Stimulated activated CD8-positive, alpha-beta memory T cell treated with anti-CD3 and anti-CD28 coated beads, Interleukin-7, amount 100 ng/mL, for 1 hour (primary cell): ENCODE measurements at places on chromosomes 4 and X.

- DNase-seq, result no peak
Observed at GRCh38 chr4:3211866-3212265, 37.1 kb upstream of the MSANTD1 start.

DNA sequence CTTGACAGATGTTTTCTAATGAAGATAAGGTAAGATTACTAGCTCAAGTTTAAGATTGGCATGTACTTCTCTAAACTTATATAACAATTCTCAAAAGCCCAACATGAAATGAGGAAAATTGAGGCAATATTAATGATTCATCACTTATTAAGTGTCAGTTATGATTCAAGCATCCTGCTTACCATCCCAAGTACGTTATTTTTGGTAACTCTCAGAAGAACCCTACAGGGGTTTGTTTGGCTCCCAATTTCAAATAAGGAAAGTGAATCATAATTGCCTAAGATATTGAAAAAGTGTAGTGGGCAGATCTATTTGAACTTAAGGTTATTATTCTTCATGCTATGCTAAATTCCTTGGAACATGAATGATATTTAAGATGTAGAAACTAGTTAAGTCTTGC is 387.9 kb upstream of the TENM3 start:
- DNase-seq, result no peak

DNA sequence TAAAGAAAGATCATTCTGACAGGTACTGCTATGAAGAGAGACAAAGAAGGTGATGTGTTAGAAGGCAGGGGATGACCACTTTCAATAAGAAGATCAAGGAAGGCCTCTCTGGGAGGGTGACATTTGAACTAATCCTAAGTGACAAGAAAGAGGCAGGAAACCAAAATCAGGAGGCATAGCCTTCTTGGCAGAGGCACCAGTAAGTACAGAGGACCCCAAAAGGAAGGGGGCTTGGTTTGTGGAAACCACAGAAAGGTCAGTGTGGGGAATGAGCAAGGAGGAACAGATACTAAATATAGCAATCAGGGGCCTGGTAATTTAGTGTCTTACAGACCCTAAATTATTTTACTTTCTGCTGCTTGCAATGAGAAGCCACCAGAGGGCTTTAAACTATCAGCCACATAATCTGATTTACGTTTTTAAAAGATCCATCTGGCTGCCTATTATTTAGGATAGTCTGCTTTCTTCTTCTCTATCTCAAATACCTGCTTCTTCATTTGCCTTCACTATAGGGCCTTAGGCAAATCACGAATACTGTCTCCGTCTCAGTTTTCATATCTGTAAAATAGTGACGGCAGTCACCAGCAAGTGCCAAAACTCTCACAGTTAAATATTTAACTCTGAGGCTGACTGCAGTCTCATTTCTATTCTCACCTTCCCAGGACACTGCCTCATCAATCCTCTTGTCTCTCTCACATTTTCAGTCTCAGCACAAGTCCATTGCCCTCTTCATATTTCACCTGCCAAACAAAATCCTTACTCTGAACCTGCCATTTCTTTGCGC is 16.7 kb downstream of the NR3C2 start:
- DNase-seq, result no peak

DNA sequence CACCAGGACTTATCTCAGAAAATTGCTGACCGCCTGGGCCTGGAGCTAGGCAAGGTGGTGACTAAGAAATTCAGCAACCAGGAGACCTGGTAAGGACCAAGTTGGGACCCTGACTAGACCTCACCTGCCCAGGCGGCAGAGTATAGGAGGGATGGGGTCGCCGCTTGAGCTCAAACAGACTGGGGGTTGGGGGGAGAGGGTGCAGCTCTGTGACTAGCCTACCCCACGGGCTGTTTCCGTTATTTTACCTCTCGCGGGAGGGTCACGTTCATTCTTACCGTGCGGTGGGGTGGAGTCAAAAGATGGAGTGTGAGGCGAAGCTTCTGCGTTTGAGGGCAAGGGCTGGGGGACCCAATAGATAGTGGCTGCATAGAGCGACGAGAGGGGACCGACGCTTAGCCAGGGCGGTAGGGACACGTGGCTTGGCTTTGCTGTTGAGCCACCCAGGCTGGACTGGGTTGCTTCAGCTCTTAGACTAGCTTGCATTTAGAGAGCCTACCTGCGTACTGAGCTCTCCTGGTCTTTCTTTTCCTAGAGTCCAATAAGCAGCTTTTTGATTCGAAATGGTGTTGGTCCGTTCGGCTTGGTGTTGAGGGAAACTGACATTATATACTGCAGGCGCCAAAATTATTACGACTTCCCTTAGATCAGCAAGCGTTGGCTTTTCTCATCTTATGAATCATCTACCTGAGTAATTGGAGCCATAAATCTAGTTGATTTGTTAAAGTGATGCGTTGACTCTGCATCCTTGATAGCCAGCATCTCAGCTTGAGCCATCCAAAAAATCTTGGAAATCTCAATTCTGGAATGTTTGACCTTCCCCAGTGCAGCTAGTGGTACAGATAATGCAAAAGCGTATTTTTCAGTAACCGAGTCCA is 591 bp downstream of the PRPS1 start:
- peak; percentile 9 for DNase-seq

DNA sequence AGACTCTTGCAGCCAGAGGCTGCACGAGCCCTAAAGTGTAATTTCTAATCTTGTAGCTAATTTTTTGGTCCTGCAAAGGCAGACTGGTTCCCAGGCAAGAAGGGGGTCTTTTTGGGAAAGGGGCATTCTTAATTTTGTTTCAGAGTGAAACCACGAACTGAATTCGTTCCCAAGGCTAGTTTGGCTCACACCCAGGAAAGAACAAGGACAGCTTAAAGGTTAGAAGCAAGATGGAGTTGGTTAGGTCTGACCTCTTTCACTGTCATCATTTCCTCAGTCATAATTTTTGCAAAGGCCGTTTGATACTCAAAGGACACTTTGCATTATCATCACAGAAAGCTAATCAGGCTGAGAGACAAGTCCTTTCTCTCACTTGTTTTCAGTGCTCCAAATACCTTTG is 30.9 kb downstream of the XG start:
- DNase-seq, result no peak

DNA sequence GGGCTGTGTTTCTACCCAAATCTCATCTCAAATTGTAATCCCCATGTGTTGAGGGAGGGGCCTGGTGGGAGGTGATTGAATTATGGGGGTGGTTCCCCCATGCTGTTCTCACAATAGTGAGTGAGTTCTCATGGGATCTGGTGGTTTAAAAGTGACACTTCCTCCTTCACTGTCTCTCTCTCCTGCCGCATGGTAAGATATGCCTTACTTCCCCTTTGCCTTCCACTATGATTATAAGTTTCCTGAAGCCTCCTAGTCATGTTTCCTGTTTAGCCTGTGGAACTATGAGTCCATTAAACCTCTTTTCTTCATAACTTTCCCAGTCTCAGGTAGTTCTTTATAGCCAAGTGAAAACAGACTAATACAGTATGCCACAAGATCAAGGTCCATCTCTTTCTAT is 70.0 kb upstream of the MSX1 start:
- no peak for DNase-seq

- DNase-seq, result no peak
Observed at GRCh38 chrX:53084863-53085262, 2.7 kb downstream of the TSPYL2 start.

GRCh38 chrX:48474127-48474526 is 1.9 kb upstream of the FTSJ1 start:
- no peak for DNase-seq

GRCh38 chrX:4944767-4945166 is 1231.3 kb upstream of the PRKX start:
- no peak for DNase-seq

GRCh38 chrX:22310779-22311178 is 38.1 kb downstream of the CBLL2 start:
- no peak for DNase-seq

- no peak for DNase-seq
Observed at GRCh38 chr4:71691416-71692073, 92.3 kb downstream of the GC start.

GRCh38 chr4:78205591-78205990 is 148.5 kb downstream of the FRAS1 start:
- DNase-seq, result no peak

DNA sequence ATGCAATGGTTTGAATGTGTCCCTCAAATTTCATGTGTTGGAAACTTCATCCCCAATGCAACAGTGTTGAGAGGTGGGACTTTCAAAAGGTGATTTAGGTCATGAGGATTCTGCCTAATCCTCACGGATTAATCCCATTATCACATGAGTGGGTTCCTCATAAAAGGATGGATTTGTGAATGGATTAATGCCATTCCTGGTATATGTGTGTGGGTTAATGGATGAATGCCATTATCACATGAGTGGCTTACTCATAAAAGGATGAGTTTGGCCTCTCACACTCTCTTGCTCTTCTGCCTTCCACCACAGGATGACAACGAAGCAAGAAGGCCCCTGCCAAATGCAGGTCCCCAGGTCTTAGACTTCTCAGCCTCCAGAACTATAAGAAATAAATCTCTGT is 30.5 kb upstream of the NEUROG2 start:
- no peak for DNase-seq

DNA sequence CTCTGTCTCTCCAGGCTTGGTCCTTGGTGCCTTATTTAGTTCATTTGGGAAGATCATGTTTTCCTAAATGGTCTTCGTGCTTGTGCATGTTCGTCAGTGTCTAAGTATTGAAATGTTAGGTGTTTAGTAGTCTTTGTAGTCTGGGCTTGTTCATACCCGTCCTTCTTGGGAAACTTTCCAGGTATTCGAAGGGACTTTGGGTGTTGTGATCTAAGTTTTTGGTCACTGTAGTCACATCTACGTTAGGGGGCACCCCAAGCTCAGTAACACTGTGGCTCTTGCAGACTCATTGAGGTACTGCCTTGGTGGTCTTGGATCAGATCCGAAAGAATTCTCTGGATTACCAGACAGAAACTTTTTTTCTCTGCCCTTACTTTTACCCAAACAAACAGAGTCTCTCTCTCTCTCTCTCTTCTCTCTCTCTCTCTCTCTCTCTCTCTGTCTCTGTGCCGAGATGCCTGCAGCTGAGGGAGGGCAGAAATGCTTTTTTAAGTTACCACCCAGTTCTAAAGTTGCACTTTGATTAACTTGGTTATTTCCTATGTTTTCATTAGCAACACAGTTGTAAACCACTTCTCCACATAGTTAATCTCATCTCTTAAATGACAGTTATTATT is 67.6 kb upstream of the SLC7A3 start:
- no peak for DNase-seq

DNA sequence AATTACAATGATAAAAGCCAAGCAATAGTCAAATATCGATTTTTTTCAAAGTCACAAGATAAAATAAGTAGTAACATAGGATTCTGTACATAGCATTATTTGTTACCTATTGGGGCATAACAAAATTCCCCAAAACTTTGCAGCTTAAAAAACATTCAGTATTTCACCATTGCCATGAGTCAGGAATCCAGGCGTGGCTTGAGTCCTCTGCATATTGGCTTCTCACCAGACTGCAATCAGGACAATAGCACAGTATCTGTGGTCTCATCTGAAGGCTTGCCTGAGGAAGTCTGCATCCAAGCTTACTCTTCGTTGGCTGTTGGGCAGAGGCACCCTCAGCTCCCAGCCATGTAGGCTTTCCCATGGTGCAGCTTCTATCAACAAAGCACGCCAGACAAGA is 6.2 kb upstream of the CTBP1 start:
- DNase-seq, result no peak

- no peak for DNase-seq
Observed at GRCh38 chr4:81465406-81466340, 6.0 kb downstream of the RASGEF1B start.

DNA sequence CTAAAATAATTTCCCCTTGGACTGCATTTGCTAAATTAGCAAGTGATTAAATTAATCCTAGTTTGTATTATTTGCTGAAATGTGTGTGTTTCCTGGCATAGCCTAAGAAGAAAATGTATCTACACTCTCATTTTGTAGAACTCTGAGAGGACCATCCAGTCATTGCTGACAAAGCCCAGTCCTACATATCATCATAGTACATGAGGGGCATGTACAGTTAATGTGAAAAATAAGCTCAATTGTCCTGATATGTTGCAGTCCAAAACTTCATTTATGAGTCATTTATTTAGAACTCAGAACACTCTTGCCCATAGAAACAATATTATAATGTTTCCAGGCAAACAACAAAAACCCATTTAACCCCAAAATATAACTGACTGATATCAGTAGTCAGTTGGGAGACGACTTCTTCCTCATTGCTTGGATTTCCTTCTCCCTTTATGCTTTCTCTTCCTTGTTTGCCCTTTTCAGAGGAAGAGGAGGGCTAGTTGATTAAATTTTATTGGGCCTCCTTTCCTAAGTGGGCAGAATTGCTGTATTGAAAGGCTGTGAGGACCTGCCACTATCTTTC is 26.9 kb upstream of the BBS12 start:
- no peak for DNase-seq

DNA sequence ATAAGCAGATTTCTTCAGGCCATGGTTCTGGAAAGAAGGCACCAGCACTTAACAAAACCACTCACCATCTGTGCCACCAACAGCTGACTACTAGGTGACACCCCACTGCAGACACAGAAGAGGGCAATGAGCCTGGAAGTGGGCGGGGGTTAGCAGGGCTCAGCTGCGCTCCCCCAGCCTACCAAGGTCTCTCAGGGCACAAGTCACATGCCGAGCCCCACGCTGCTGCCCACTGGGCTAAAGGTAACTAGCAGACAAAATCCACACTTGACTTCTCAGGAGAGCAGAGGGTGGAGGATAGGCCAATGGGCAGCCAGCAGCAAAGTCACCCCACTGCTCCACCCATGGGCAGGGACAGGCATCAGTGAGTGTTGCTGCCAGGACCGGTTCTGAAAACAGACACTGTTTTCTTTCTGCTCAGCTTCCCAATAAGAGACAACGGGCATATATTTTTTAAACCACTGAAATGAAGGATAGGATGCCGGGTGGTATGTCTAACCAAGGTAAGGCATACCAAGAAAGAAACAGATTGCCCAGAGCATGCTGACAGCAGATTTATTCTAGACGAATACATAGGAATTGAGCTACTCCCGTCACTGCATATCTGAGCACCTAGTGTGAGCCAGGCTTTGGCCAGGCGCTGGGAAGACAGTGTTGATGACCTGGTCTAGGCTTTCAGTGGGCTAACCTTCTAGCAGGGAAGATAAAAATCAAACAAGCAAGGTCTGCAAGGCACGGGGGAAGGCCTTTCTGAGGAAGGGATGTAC is 20.1 kb downstream of the ACSL1 start:
- no peak for DNase-seq

GRCh38 chr4:35912174-35912573 is 332.1 kb downstream of the ARAP2 start:
- no peak for DNase-seq

- no peak for DNase-seq
Observed at GRCh38 chr4:173829565-173829964, 299.5 kb upstream of the HAND2 start.

- DNase-seq, result no peak
Observed at GRCh38 chrX:28628120-28628519, 40.9 kb downstream of the IL1RAPL1 start.

DNA sequence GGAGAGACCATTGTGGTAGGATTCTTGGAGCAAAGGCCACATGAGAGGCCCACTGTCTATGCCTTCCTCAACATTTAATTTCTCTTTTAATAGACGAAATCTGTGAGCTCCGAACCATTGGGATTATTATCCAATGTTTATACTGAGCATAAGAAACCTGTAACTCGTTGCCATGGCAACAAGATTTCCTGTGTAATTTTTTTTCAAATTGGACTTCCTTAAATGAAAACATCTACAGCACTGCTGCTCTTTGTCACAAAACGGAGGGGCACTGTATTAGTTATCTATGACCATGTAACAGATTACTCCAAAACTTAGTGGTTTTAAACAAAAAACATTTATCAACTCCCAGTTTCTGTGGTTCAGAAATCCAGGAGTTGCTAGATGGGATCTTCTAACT is 38.7 kb downstream of the PPP1R2C start:
- DNase-seq, result no peak
